Transverse colon (tissue), 4 donors: ENCODE measurements at places on chromosomes 4 and X. TPM values are rescaled to one million over a fixed set of nuclear protein-coding genes. Genes with fewer than 3 reads are reported as not detected.

DNA sequence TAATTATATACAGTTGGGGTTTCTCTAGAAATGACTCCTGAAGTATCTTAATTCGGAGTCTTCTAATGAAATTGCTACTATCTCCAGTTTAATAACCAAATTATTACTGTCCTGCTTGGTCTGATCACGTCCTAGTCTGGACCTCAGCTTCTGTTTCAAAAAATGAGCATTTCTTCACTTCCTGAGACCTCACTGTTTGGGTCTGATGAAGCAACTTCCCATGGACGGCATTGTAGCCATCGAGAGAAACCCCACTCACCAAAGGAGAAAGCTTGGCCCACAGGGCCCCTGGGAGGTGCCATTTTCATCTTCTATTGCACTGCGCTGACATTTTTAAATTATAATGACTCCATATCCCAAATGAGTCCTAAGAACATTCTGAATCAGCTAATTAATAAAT is 178.0 kb downstream of the MGST2 start:
- H3K4me1 ChIP-seq = peaks cover 6% of the 10 kb centered on the region
- H3K36me3 ChIP-seq = no peaks in the 10 kb centered on the region
- H3K27me3 ChIP-seq = no peaks in the 10 kb centered on the region
- no peak overlapping the region for H3K27ac ChIP-seq
- no peak for DNase-seq

DNA sequence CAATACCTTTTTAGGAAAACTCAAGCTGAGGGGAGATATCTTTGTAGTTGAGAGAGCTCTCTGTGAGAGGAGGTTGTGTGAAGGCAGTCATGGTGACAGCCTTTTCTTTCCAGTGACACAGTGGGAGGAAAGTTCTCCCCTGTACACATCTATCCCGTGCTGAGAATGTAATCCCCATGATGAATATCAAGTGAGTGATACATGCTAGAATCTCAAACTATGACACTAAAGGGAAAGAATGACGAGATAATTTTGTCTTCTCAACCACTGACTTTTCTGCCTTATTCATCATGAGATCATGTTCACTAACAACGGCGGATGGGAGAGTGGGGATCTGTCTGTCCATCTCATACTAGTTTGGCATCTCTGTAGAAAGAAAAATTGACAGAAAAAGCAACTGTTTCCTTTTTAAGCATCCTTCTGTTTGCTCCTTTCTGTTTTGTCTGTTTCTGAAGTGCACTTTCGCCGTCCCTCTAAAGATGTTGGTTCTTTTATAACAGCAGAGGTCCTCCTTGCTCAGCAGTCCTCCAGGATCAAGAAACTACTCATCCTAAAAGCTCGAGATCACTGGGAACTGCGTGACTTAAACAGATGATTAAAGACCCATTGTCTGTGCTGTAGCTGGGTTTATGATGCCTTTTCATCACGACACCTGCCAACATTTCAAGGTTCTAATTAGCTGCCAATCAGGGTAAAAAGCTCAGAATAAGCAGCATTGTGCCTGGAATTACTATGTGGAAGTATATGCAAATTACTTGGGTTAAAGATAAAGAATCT is 137.6 kb downstream of the DCK start:
- H3K27ac ChIP-seq = no peak overlapping the region
- no peak for DNase-seq
- no peaks in the 10 kb centered on the region for H3K4me1 ChIP-seq
- no peak overlapping the region for H3K4me3 ChIP-seq
- no peaks in the 10 kb centered on the region for H3K27me3 ChIP-seq
- H3K36me3 ChIP-seq = no peaks in the 10 kb centered on the region

GRCh38 chrX:110432091-110432905 is 73.7 kb downstream of the RTL9 start:
- no peaks in the 10 kb centered on the region for H3K4me1 ChIP-seq
- no peak overlapping the region for H3K27ac ChIP-seq
- H3K36me3 ChIP-seq = no peaks in the 10 kb centered on the region
- no peak for DNase-seq

DNA sequence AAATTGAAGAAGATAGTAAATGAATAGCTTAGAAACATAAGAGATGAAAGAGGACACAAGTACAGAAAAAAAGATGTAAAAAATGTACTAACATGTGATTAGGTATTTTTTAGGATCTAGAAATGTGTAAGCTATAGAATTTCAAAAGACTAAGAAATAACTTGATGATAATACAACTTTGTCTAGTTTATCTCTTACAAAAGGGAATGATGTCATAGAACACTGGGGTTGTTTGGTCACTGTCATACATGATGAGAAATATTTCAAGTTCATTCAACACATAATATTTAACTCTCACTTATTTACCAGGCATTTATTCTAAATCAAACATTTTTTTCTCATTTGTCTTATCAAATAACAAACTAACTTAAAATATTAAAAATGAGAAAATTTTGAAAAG is 18.5 kb downstream of the STBD1 start:
- no peak for DNase-seq
- H3K27me3 ChIP-seq = no peaks in the 10 kb centered on the region
- H3K4me1 ChIP-seq = no peaks in the 10 kb centered on the region
- H3K36me3 ChIP-seq = no peaks in the 10 kb centered on the region
- no peak overlapping the region for H3K27ac ChIP-seq

- no peak overlapping the region for H3K4me3 ChIP-seq
- H3K36me3 ChIP-seq = no peaks in the 10 kb centered on the region
- no peaks in the 10 kb centered on the region for H3K27me3 ChIP-seq
- H3K27ac ChIP-seq = no peak overlapping the region
Observed at GRCh38 chr4:173264684-173265185, 69.4 kb downstream of the HMGB2 start.

GRCh38 chrX:150196285-150196684 is 166.8 kb upstream of the MAMLD1 start:
- H3K4me3 ChIP-seq = no peak overlapping the region
- H3K36me3 ChIP-seq = no peaks in the 10 kb centered on the region
- no peak overlapping the region for H3K27ac ChIP-seq
- H3K27me3 ChIP-seq = no peaks in the 10 kb centered on the region
- no peaks in the 10 kb centered on the region for H3K4me1 ChIP-seq
- no peak for DNase-seq

DNA sequence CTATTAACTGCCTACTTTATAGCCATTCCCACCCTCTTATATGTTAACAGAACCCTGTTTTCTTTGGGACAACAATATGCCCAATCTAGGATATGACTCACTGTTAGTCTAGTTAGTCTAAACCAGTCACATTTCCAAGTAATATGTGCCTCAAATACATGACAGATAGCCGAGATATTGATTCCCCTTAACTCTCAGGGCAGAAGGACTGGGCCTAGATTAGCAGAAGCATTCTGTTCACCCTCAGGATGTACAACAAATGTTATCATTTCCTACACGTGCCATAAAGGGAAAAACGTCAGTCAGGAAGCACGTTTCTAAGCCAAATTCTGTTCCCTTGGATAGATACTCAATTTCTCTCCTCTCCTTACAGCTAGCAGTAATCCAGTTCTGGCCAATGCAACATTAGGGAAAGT is 114.1 kb downstream of the SLC10A7 start:
- no peaks in the 10 kb centered on the region for H3K36me3 ChIP-seq
- no peak overlapping the region for H3K4me3 ChIP-seq
- H3K27me3 ChIP-seq = no peaks in the 10 kb centered on the region
- H3K4me1 ChIP-seq = no peaks in the 10 kb centered on the region
- no peak for DNase-seq
- no peak overlapping the region for H3K27ac ChIP-seq

DNA sequence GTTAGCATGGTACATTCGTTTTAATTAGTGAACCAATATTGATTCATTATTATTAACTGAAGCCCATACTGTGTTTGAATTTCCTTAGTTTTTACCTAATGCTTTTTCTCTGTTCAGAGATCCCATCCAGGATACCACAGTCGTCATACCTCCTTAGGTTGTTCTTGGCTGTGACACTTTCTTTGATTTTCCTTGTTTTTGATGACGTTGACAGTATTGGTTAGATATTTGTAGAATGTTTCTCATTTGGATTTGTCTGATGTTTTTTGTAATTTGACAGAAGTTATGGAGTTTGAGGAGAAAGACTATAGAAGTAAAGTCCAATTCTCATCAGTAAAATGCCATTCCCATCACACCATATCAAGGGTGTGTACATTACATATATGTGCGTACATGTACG is 16.2 kb upstream of the RAP2C start:
- no peak overlapping the region for H3K27ac ChIP-seq
- no peaks in the 10 kb centered on the region for H3K27me3 ChIP-seq
- no peaks in the 10 kb centered on the region for H3K4me1 ChIP-seq
- H3K36me3 ChIP-seq = no peaks in the 10 kb centered on the region

DNA sequence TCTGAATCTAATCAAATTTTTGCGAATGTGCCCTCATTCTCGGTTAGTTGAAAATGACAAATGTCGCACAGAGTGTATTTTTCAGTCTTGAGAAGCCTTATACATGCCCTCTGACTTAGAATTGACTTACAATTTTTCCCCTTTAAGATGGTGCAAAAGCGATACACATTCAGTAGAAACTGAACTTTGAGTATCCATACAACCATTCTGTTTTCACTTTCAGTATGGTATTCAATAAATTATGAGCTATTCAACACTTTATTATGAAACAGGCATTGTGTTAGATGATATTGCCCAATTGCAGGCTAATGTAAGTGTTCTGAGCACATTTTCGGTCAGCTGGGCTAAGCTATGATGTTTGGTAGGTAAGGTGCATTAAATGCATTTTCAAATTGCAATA is 43.4 kb downstream of the SLC9A7 start:
- H3K27ac ChIP-seq = no peak overlapping the region
- no peaks in the 10 kb centered on the region for H3K27me3 ChIP-seq
- H3K4me1 ChIP-seq = no peaks in the 10 kb centered on the region
- DNase-seq = no peak

DNA sequence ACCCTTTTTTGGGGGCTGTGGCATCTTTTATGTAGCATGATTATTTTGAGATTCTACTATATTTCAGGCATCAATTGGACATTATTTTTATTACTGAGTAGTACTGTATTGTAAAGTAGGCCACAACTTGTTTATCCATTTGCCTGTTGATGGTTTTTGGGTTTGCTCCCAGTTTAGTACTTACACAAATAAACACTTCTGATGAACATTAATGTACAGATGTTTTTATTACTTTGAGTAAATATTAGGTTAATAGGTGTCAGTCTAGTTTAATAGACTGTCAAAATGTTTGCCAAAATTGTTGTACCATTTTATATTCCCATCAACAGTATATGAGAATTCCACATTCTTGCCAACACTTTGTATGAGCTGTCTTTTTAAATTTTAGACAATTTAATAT is 214.9 kb upstream of the MAD2L1 start:
- H3K36me3 ChIP-seq = no peaks in the 10 kb centered on the region
- no peak overlapping the region for H3K27ac ChIP-seq
- no peaks in the 10 kb centered on the region for H3K4me1 ChIP-seq
- H3K27me3 ChIP-seq = no peaks in the 10 kb centered on the region
- DNase-seq = no peak

DNA sequence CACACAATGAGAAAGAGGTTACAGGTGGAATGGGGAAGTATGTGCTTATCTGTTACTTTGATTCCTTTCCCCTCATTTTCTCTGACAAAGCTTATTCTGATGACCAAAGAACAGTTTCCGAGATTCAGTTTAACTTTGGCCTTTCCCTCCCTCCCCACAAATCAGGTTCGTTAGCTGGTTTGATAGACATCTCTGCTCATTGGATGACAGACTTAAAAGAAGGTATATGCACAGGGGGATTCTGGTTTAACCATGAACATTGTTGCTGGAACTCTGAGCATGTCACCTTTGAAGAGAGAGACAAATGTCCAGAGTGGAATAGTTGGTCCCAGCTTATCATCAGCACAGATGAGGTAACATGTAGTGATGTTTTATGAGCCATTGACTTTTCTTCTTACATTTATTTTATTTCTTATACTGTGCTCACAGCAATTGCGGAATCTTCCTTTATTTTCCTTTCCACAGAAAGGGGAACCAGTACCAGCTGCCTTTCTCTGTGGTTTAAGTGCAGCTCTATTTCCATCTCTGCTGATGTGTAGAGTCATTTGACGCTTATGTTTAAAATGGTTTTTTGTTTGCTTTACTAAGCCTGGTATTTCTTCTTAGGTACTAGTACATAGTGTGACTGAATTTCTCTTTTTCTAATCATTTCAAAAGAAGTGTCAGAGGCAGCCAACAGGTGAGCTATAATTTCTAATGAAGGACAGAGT is 125.0 kb downstream of the AKAP4 start:
- H3K27me3 ChIP-seq = no peaks in the 10 kb centered on the region
- no peak for DNase-seq
- H3K4me3 ChIP-seq = no peak overlapping the region
- no peaks in the 10 kb centered on the region for H3K4me1 ChIP-seq

- DNase-seq = no peak
- no peaks in the 10 kb centered on the region for H3K36me3 ChIP-seq
- no peak overlapping the region for H3K4me3 ChIP-seq
- H3K27me3 ChIP-seq = peaks cover 24% of the 10 kb centered on the region
Observed at GRCh38 chr4:133157460-133158160, 8.5 kb downstream of the PCDH10 start.

GRCh38 chr4:8133897-8134563 is 24.6 kb downstream of the ABLIM2 start:
- H3K4me3 ChIP-seq = no peak overlapping the region
- H3K4me1 ChIP-seq = no peaks in the 10 kb centered on the region
- no peak for DNase-seq
- H3K27me3 ChIP-seq = no peaks in the 10 kb centered on the region
- no peak overlapping the region for H3K27ac ChIP-seq

DNA sequence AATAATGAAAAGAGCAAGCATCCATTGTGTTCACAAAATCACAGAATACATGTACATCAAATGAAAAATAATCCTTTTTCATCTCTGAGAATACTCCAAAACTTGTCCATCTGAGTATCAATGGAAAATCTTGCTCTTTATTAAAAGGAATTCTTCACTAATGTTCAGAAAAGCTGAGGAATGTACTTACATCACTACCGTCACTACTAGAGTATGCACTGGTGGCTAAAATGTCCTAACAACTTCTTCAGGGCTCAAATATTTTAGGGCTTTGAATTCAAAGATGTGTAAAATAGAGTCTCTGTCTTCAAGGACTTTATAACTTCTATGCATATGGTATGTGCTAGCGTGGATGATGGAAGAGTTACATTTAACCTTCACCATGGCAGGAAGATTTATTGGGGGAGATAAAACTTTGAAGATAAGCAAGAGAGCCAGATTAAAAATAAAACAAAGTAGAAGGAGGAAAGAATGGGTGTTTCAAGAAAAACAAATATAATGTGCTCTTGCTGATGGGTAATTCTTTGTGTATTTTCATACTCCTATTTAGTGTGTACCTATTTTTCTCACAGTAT is 55.1 kb downstream of the DMD start:
- H3K4me1 ChIP-seq = no peaks in the 10 kb centered on the region
- DNase-seq = no peak
- no peak overlapping the region for H3K27ac ChIP-seq
- H3K36me3 ChIP-seq = no peaks in the 10 kb centered on the region
- no peaks in the 10 kb centered on the region for H3K27me3 ChIP-seq
- no peak overlapping the region for H3K4me3 ChIP-seq

GRCh38 chrX:100720301-100720700 is 11.6 kb downstream of the SYTL4 start:
- H3K27ac ChIP-seq = no peak overlapping the region
- no peak overlapping the region for H3K4me3 ChIP-seq
- H3K4me1 ChIP-seq = no peaks in the 10 kb centered on the region
- no peak for DNase-seq
- H3K27me3 ChIP-seq = no peaks in the 10 kb centered on the region

The CD38 gene
- 2.7 TPM for total RNA-seq

The STPG2 gene
- total RNA-seq = 1.2 TPM

The UVSSA gene
- total RNA-seq = 39.2 TPM

The POU3F4 gene
- not detected for total RNA-seq
